ENCODE measurements at places on chromosomes 6 and 20. TPM values are rescaled to one million over a fixed set of nuclear protein-coding genes. Genes with fewer than 3 reads are reported as not detected.
A peak's percentile ranks its signal among the peaks of the same experiment; 100 is the strongest.

DNA sequence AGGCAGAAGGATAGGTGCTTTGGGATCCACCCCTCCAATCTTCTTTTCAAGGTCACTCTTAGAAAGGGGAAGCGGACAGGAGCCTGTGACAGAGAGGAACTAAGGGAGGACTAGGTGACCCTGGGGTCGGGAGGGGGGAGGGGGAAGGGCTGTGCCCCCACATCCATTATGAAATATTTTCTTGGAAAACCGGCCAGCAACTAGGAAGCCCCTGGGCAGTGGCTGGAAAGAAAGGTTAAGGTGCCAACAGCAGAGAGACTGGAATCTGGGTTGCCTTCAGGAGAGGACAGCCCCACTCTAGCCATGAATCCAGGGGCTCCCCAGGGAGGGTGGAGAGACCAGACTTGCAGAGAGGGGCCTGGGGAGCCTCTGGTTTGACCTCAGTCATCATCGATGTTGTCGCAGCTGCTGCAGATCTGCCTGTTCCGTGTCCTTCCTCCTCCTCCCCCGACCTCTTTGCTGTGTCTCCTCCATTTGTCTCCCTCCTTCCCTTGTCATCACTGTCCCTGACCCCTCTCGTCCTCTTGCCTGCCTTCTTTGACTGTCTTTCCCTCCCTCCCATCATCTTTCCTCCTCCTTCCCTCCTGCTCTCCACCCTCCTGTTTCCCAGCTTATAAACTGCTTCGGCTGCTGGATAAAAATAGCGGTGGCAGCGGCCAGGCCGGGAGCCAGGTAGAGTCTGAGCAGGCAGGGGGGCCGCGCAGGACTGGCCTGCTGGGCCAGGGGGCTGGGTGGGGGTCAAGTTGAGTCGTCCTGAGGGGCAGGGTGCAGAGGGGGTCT lies 3.2 kb downstream of the SLC29A1 start:
- DNase-seq: no peak

GRCh38 chr6:68059899-68060298 lies 575.2 kb upstream of the ADGRB3 start:
- peak; percentile 15 for DNase-seq

The MAFB gene
- 0.08 TPM for polyA plus RNA-seq

The JPH2 gene
- not detected for polyA plus RNA-seq

GRCh38 chr6:10413850-10414738 lies 780 bp downstream of the TFAP2A start:
- DNase-seq: no peak

GRCh38 chr6:31621320-31621939 lies 915 bp downstream of the PRRC2A start:
- DNase-seq: no peak

The SLC44A4 gene
- polyA plus RNA-seq: not detected

- DNase-seq: no peak
Observed at GRCh38 chr6:145561095-145562072, 173.9 kb downstream of the EPM2A start.

DNA sequence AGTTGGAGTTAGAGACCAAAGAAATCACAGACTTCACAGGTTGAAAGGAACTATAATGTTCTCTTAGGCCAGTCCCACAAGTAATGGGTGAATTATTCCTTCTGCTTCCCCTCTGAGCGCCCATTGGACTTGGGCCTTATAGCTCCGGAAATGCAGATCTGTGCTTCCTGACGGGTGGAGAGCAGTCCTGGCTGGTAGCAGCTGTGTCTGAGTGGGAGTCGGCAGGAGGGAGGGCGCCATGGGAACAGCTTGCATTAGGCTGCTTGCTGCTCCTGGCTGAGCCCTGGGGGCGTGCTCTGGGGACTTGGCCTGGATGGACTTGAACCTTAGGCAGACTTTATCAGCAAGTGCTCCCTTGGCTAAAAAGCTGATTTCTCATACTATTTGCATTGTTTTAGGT lies 18.4 kb upstream of the NUP153 start:
- no peak for DNase-seq

The MAPK13 gene
- polyA plus RNA-seq: 45.1 TPM

The BIRC7 gene
- polyA plus RNA-seq: not detected

DNA sequence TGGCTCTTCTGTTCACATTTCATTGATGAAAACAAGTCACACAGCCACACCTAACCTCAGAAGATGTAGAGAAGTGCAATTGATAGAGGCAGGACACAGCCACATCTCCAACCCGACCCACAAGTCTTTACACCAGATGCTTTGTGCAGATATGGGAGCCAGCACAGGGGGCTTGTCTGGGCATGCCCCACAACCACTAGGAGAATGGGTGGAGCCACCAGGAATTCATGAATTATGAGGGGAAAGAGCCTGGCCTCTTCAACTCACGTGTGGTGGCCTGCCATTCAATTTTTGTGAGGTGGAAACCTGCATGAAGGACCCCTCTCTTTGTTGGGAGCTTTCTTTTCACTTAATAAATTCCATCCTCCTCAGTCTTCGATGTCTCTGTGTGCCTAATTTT lies 79.1 kb downstream of the OGFRL1 start:
- no peak for DNase-seq

GRCh38 chr6:52815167-52816092 lies 11.8 kb upstream of the GSTA1 start:
- DNase-seq: no peak

The CTAGE9 gene
- not detected for polyA plus RNA-seq

DNA sequence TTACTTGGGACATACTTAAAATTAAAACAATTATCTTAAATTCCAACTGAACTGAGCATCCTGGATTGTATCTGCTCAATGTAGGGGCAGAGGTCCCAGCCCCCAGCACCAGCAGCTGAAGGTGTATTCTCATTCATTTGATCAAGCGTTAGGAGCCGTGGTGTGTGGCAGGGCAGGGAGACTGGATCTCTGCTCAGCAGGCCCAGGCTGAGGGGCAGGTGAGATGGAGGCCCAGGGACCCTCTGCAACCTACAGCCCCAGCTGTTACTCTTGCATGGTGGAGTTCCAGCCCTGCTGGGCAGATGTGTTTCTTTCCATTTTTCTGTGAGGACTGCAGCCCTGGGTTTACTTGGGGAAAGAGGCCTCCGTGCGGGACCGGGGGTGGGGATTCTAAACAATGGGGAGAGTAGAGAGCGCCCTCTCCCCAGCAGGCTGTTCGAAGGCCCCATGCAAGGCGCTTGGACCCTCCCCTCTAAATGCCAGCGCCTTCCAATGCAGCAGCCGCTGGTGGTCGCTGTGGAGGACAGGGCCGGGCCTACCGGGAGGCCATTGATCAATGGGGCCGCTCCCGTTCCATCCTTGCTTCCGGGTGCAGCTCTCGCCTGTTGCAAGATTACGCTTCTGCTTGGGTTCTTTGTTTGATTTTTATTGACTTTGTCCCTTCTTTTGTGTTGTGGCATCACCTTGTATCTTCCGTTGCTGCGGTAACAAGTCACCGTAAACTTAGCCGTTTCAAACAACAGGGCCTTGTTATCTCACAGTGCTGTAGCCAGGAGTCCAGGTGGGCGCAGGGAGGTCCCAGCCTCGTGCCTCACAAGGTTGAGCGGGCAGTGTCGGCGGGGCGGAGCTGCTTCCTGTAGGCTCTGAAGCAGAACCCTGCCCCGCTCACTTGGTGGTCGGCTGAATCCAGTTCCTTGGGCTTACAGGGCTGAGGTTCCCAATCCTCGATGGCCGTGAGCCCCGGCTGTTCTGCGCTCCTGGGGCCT lies 134.8 kb upstream of the PHACTR3 start:
- DNase-seq: no peak

- DNase-seq: peak; percentile 5
Observed at GRCh38 chr6:5763871-5764270, 242.9 kb downstream of the NRN1 start.

DNA sequence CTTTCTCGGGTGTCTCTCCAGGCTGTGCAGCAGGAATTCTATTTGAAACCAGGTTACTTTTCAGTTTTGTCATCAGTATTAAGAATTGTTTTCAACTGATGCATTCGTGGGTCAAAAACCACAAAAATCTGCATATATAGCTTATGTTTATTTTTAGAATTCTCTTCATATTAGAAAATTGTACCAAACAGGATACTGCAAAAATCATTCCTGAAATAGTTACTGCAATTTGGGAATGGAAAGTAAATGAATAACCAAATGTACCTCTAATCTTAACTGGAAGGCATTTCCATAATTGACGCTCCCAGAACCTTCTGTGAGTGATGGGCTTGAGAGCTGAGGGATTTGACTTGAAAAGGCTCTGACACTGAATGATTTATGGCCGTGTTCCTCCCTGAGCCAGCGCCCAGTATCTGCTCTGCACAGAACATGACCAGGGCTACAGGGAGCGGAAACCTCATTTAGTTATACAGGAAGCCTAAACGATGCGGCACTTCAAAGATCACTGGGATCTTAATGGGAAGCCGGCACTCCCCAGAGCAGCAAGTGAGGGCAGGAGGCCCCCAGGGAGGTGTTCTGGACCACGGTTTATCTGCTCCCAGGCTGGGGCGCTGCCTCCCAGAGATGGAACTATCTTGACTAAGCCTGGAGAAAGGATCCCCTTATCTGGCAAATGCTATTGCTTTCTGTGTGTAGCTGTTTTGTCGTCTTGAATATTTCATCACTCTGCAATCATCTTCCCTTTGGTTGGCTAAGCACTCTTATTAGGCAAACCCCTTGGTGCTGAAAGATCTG lies 446.0 kb downstream of the QKI start:
- no peak for DNase-seq

DNA sequence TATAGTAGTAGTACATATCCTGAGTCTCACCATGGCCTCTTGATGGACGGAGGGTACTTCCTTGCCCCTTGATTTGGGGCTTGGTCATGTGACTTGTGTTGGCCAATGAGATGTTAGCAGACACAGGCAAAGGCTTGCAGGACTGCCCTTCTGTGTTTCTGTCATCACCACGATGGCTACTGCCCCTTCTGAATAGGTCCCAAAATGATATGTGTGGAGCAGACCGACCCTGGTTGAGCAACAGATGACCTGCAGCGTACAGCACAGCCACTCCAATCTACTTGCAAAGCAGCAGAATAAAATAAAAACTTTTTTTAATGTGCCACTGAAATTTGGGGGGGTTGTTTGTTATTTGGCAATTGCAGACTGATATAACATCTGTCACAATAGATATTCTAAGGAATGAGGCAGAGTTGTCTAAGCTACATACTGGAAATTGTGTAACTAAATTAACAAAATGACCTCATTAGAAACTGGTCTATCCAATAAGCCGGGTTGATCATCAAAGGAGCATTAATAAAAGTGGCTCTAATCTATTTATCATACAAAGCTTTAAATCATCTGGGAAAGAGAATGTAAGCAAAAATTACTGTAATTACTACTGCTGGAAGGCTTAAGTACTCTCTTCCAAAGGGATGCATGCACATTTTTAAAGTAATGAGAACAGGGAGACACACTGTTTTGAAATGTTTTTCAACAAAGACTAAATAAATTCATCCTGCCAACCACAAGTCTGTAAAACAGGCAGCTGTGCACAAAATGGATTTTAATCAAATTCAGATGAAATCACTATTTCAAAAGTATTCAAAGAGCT lies 209.5 kb downstream of the KIF16B start:
- no peak for DNase-seq

DNA sequence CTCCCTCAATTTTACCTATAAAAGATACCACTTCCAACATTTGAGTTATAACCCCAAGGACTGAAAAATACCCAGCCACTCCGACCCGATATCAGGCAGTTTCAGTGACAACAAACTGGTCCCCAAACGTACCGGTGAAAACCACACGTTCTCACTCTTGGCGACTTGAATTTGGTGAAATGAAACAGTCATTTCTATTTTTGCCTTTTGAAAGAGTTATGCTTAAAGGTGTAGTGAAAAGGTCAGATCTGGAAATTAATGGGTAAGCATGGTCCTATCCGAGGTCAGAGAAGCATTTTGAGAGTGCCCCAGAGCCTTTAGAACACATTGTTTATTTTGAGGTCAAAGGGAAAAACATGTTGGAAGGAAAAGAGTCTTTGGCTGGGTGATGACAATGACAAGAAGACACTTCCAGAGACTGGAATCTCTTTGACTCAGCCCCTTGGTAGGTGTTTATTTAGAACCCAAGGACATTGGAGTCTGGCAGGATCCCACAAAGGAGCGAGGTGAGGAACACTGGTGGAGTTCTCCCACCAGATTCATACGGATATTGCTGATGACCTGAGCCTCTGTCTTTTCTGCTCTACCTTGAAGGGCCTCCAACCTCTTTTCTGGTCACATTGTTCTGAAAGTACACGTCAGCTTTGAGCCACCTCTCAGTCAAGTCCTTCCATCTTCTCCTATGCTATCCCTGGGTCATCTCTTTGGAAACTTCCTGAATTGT lies 235.0 kb downstream of the GMPR start:
- DNase-seq: peak; percentile 93

- DNase-seq: no peak
Observed at GRCh38 chr6:13094781-13095425, 233.4 kb downstream of the TBC1D7 start.

- DNase-seq: no peak
Observed at GRCh38 chr6:131960371-131961133, 9.4 kb upstream of the CCN2 start.

- DNase-seq: no peak
Observed at GRCh38 chr20:45042978-45043377, 57.9 kb downstream of the KCNS1 start.

The C20orf141 gene
- not detected for polyA plus RNA-seq

GRCh38 chr6:22888163-22888752 lies 318.9 kb downstream of the HDGFL1 start:
- no peak for DNase-seq

DNA sequence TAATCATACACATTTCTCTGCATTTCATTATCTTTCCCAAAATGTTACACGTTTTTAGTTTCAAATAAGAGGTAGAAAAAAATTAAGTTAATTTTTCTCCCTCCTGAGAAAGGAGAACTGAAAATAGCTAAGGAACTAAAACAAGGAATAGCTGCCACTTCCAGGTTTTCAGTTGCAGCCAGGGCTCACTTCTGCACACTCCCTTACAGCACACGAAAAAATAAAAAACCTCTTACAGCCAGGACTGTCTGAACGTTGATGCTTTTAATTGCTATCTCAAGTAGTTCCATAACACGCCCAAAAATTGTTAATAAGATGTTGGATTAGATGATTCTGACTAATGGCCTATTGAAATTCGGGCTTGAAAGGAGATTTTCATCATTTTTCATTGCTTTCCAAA lies 153.7 kb upstream of the THBS2 start:
- DNase-seq: no peak

DNA sequence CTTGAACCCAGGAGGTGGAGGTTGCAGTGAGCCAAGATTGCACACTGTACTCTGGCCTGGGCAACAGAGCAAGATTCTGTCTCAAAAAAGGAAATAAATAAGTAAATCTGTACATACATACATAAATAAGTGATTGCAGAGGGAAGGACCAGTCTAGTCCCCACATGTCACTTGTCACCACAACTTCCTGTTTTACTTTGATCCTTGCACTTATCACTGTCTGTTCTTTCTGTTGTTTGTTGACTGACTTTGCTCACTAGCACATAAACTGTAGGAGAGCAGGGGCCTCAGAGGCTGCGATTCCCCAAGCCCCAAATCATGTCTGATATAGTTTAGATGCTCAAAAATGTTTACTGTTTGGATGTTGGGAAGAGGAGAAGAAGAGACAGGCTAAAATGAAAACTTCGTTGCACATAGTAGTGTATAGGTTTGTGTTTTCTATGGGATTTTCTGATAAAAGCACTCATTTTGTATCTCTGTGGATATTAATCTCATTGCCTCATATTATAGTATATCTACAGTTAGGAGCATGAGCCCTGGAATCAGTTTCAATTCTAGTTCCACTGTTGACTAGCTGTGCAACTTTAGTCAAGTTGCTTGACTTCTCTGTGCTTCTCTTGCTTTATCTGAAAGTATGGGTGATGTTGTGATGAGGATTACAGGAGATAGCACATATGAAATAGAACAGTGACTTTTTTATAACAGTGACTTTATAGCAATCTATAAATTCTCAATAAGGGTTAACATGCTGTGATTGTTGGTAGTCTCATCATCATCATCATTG lies 165.0 kb downstream of the TBC1D7 start:
- no peak for DNase-seq

Measured in GM12878 (cell line).